Activated naive CD4-positive, alpha-beta T cell (primary cell): ENCODE measurements at places on chromosomes 6 and 20.

DNA sequence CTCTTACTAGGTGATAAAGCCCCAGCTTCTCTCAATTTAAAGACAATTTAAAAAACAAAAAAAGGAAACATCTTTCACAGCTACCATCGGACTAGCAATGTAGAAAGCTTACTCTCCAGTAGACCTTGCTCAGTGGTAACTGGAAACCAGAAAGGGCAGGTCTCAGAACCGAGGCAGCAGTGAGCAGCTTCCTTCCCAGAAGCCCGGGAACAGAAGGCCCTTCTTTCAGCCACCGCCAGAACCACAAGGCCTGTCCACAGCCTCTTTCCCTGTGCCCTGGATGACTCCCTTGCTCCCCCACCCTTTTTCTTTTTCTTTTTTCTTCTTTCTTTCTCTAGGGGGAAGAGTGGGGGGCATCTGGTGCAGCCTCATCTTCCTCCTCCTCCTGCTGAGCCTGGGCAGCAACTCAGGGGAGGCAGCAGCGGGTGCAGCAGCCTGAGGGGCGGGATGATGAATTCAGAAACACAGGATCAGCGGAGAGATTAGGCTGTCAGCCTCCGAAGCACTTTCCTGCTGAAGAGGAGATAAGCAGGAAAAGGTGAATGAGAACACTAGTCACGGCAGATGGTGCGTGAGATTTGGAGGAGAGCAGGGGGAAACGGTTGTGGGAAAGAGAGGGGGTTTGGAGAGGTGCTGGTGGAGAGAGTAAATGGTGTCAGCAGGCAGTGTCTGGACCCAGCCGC, 158.5 kb downstream of the ID4 start:
- DNase-seq: no peak

DNA sequence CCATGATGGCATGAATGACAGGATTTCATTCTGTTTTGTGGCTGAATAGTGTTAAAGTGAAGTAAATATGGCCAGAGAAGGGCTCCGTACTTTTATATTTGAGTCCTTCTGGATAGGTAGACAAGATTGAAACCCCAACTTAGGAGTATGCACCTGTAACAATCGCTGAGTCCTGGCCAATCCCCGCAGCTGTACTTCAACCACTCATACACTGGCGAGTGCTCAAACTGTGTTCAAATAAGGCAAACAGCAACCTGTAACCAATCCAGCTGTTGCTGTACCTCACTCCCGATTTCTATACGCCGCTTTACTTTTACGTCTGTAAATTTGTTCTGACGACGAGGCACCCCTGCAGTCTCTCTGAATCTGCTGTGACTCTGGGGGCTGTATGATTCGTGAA, 6.7 kb downstream of the TTLL2 start:
- no peak for DNase-seq

DNA sequence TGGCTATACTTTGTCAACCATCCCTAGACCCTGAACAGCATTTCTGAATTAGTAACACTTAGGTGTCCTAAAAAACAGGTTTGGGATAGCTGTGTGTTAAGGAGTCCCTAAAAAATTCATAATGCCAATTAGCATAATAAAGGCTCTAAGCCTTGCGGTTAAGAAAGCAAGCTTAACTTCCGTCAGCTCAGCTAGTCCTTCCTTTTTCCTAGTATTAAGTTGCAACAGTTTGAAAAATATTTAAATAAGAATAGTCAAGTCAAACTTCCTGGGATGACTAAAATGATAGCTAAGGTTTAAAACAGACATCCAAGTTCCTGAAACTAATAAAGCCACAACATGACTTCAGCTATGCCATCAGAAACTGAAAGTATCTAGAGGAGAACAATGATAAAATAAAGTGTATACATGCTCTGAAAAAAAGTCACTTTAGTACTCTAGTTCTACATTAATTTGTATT, 3.5 kb downstream of the AKIRIN2 start:
- DNase-seq: no peak

GRCh38 chr6:139497345-139497961, 123.0 kb upstream of the CITED2 start:
- no peak for DNase-seq

GRCh38 chr6:122393351-122393896, 6.0 kb upstream of the HSF2 start:
- no peak for DNase-seq

- DNase-seq: no peak
Measured at GRCh38 chr6:119902681-119903080, 553.1 kb upstream of the MAN1A1 start.

GRCh38 chr6:39843305-39844020, 51.3 kb downstream of the DAAM2 start:
- DNase-seq: no peak

GRCh38 chr20:12171923-12172524, 254.3 kb downstream of the BTBD3 start:
- DNase-seq: no peak
